SJCRH30 (cell line): ENCODE measurements at places on chromosomes 13 and 19. TPM values are rescaled to one million over a fixed set of nuclear protein-coding genes. Genes with fewer than 3 reads are reported as not detected.

Gene CYP4F2
- not detected in 2 replicates for total RNA-seq

Gene RNF6
- total RNA-seq: 39.3 and 41.6 TPM in 2 replicates

Gene ELF1
- 30.5 and 32.7 TPM in 2 replicates for total RNA-seq

Gene IGFLR1
- total RNA-seq: 4.3 and 10.3 TPM in 2 replicates

Gene TMEM145
- 0.85 TPM in 1 of 2 replicates, not detected in the other for total RNA-seq

Gene CEACAM7
- not detected in 2 replicates for total RNA-seq

Gene GPR4
- 0.14 and 0.18 TPM in 2 replicates for total RNA-seq

Gene SRRM5
- 0.10 and 0.12 TPM in 2 replicates for total RNA-seq

DNA sequence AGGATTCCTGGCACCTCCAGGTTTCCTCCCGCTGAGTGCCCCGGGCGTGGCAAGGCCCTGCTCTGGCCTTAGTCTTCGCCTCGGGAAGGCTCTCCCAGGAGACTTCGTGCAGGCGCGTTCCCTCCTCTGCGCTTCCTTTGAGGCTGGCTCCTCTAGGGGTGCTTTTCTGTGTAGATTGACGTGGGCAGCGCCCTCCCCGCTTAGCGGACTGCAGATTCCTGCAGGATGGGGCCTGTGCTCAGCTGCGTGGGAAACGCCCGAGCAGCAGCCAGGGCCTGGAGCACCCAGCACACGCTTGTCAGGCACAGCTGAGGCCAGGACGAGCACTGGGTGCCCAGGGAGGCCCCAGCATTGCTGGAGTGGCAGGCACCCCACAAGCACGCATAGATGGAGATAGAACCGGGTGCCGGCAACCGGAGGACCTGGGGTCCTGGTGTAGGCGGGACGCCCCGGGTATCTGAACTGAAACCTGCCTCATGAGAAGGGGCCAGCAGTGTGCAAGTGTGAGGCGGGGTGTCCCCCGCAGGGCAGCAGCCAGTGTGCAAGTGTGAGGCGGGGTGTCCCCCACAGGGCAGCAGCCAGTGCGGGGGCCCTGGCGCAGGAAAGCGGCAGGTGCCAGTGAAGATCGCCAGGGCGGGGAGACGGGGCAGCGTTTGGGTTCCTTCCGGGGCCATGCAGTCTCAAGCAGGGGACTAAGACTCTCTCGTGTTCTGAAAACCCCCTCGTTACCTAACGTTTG, 3.4 kb downstream of the NDUFS7 start:
- DNase-seq: no peak

DNA sequence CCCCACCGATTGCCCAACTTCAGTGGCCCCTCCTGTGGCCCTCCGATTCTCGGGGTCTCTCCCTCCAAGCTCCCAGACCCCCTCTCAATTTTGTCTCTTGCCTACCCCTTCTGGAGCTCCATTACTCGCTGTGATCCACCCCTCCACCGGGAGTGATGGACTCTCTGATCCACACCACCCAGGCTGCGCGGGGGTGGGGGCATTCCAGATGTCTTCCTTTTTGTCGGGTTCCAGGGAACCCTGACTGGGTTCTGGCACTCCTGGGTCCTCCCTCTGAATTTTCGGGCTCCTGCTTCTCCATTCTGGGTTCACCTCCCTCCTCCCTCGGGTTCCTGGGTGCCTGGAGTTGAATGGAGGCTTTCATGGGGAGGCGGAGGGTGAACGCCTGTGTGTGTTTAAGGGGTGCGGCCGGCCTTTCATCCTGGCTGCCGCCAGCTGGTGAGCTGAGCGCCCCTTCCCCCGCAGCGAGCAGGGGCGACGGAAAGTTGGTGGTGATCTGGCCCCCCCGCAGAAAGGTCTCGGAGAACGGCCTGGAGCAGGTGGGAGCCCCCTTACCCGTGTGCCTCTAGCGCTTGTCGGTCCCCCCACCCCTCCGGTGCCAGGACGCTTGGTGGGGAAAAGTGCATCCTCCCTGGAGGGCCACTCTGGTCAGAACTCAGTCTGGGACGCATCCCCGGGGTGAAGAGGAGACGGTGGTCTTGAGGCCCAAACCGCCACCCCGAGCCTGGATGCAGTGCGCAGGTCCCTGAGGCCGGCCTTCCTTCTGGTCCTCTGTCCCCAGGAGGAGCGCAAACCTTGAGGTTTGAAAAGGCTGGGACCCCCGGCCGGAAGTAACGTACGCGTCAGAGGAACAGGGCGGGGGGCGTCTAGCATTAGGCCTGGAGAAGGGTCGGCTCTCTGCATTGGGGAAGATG, 1.6 kb downstream of the MISP3 start:
- DNase-seq: no peak

GRCh38 chr13:85538957-85539356, 260.3 kb downstream of the SLITRK6 start:
- DNase-seq: no peak

DNA sequence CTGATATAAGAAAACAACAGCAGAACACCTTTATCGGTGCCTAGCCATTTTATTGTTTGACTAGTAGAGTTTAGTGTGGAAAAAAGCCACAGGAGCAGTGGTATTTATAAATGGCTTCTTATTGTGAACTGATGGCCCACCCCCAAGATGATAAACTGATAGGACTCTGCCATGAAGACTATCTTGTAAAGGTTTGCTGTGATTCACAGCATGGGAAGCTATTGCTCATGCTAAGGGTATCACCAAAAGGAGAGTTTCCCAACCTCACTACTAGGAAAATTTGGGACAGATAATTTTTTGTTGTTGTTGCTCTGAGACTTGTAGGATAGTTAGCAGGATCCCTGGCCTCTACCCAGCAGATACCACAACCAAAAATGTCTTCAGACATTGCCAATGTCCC, 12.0 kb upstream of the SLC7A1 start:
- DNase-seq: no peak

GRCh38 chr13:22883956-22884355, 296.8 kb upstream of the SGCG start:
- no peak for DNase-seq

- DNase-seq: peak; percentile 25
Measured at GRCh38 chr19:3573162-3573857, 566 bp downstream of the HMG20B start.

DNA sequence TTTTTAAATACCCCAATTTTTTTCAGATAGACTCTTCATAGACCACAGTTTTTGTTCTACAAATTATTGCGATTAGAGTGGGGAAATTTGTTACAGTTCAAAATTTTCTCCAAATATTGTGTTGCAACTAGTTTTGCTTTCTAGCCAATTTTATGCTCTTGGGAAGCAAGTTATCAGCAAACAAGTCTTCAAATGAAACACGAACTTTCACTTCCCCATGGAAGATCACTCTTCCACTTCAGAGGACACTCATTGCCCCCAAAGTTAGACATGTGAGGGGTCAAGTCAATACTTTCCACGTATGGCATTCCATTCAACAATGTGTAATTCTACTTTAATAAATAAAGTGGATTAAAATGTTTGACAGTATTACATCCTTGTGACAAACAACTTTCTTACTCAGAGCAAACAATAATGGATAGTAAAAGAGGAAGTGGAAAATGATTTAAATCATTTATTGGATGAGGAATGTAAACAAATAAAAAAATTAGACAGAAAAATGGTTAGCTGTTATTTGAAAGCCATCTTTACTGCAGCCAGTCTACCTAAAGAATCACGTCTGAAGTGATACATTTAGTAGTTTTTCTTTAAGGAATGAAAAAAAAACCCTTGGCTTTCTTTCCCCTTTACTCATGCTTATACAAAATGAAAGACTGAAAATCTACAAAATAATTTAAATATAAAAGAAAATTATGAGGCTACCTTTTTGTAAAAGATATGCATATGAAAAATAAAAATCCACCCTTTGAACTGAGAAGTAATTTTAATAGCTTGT, 41.2 kb upstream of the TNFSF11 start:
- no peak for DNase-seq

DNA sequence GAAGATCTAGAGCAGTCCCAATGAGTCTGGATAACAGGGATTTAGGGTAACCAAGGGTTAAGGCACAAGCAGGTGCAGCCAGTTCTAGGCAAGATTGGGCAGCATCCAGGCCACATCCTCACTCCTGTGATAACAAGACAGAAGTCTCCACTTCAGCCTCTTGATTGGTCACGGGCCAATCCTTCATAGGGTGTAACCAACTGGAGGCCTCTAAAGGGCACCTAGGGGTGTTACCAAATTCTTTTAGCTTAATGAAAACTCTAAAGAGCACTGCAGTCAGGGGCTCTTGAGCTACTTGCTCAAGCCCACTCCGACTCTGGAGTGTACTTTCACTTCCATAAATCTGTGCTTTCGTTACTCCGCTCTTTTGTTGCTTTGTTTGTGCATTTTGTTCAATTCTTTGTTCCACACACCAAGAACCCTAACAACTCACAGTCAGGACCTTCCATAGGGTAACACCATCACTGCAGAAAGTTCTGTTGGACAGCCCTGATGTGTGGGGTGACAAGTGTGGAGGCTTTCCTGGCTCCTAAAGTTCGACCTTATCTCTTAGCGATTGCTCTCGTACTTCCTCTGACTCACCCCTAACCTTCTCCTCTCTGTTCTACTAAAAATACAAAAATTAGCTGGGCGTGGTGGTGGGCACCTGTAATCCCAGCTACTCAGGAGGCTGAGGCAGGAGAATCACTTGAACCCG, 36.1 kb downstream of the ZSWIM9 start:
- DNase-seq: peak; percentile 40

DNA sequence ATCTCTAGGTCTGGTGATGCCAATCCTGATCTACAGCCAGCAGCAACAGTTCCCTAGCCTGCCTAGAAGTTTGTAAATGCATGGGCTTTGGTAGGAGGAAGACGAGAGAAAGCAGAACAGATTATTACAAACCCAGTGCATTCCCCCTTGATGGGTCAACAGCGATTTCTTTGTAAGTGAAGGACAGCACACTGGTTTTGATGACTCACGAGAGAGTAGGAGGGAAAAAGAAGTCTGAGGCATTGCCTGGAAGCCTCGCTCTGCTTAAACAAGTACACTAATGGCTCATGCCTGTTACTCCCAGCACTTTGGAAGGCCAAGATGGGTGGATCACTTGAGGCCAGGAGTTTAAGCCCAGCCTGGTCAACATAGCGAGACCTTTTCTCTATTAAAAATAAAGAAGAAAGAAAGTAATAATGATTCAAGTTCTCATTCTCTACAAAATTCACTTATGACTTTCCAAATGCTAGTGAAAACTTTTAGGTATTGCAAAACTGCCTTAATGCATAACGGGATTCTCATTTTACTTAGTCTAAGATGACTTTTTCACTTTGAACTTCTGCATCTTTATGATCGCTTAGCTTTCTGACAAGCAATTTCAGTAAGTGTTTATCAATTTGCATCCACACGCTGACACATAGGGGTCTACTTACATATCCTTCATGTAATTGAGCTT, 47.7 kb upstream of the USPL1 start:
- DNase-seq: no peak

GRCh38 chr13:83117046-83117445, 765.2 kb downstream of the SLITRK1 start:
- no peak for DNase-seq

DNA sequence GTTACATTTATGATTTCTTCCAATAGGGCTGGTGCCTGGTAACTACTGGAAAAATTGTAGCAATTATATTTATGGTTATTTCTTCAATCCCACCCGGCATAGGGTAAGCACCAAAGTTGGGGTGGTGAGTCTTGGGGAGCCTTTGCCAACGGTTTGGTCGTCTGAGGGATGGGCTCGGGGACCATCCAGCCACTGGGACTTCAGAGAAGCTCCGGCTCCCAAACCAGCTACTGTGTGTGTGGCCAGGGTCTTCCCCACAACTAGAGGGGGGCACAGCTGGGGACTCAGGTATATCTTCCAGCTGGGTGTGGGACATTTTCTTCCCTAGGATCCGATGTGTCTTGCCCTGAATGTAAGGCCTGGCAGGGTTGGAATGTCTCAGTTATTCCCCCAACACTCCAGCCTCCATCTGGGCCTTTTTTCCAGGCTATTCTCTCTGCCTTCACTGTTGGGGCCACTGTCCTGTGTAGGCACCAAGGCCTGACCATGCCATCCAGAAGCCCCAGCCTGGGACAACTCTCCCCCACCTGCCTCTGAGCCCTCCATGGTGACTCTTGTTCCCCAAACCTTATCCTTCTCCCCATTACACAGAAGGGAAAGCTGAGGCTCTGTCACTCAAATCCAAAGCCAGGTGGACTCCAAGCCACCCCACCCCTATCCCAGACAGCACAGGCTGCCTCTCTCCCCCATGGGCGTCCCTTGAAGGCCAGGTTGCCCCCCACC, 1.1 kb upstream of the IFI30 start:
- no peak for DNase-seq

DNA sequence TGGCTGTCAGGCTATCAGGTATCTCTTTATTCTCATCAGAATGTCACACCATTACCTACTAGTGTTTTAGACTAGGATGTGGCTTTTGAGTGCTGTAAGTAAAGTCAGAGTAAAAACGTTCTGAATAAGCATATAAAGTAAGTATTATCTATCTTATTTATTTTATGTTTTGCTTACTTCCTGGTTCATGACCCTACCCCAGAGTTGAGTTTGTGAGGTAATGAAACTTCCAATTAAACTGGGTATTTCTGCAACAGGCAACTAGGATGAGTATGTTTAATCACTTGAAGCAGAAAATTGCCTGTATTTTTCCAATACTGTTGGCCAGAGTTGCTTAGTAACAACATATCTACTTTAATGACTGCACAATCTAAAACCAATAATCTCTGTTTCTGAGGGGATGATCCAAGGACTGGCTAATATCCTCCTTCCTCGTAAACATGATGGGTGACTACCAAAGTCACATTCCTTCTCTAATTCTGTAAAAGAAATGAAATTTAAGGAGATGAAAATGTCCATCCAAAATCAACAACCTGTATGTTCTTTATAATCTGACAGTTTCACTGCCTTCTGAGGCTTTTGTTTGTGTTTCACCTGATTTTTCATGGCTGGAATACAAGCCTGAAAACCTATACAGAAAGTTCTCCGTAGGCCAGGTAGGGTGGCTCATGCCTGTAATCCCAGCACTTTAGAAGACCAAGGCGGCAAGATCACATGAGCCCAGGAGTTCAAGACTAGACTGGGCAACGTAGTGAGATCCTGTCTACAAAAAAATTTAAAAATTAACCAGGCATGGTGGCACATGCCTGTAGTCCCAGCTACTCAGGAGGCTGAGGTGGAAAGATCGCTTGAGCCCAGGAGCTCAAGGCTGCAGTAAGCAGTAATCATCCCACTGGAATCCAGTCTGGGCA, 83.1 kb downstream of the ABCC4 start:
- DNase-seq: no peak

DNA sequence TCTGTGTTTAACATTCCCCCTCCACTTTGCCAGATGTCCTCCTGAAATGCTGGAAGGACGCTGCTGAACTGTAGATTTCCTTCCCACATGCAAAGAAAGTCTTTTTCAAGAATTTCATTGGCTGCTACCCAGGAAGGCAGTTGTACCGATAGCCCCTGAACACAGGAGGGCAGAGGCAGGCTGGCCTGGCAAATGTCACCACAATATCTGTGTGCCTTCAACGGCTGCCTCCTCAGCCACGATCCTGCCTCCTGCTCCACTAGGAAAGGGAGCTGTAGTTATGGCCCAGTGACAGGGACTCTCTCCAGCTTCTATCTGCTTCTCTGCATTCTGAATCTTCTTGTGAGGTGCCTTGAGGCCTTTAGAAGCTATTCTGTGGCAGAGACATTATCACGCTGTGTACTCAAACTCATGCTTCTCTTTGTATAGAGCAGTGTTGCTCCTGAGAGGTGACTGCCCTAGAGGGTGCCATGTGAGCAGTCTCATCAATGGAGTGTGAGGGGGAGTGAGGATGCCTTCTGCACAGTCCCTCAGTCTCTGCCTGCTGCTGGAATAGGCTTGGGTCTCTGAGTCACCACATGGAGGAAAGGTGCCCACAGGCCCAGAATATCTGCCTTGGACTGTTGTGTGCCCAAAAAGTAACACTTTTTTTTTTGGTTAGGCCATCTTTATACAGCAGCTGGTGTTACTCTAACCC, 279.8 kb downstream of the DNAJC15 start:
- peak; percentile 89 for DNase-seq
